ENCODE measurements at places on chromosomes 3 and 15. TPM values are rescaled to one million over a fixed set of nuclear protein-coding genes. Genes with fewer than 3 reads are reported as not detected.

AEN gene
- total RNA-seq: 33.5 TPM

DAZL gene
- total RNA-seq: not detected

SLCO2A1 gene
- 0.02 TPM for total RNA-seq

FHIT gene
- total RNA-seq: not detected

GRCh38 chr15:83855956-83856355 lies 202.0 kb downstream of the ADAMTSL3 start:
- DNase-seq: no peak

DNA sequence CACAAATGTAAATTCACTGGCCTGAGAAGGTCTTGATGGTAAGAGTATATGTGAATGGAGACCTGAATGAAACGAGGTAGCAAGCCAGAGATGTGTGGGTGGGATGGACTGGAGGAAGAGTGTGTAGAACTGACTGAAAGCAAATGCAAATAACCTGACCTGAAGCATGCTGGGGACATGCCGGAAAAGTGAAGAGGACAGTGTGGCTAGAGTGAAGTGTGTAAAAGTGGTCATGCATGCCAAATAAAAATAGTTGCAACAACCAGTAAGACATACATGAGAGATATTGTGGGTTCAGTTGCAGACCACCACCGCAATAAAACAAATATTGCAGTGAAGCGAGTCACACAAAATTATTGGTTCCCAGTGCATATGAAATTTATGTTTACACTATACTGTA lies 82.3 kb downstream of the LPP start:
- no peak for DNase-seq

DNA sequence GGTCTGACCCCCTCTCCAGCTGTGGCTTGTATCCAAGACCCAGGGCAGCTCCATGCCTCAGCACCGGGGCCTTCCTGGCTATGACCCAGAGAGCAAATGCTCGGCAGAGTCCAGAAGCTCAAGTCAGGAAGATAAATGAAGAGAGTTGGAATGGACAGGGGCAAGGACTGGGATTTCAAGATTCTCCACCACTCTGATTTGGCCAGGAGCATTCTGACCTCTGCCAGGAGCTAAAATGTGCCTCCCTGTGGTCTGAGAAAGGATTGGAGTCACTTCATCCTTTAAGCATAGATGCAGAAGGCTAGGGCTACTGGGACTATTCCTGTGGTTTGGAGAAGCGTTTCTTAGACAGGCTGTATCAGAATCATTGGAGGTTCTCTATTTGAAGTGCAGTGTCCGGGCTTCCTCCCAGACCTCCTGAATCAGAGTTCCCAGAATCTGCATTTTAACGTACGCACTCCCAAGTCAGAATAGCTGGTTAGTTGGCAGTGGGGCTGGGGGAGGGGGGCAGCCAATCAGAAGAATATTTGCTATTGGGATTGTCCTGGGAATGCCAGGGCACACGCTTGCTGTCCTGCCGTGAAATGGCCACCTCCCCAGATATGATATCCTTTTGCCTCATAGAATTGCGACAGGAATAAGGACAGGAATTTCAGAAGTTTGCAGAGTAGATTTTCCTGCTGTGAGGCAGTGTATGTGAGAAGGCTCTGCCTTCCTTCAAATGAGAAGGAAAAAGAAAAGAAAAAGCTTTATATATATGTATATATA lies 57.4 kb downstream of the HRH1 start:
- peak; percentile 47 for DNase-seq

- no peak for DNase-seq
These were observed 105.4 kb downstream of the ABHD5 start for GRCh38 chr3:43796041-43796596.

DNA sequence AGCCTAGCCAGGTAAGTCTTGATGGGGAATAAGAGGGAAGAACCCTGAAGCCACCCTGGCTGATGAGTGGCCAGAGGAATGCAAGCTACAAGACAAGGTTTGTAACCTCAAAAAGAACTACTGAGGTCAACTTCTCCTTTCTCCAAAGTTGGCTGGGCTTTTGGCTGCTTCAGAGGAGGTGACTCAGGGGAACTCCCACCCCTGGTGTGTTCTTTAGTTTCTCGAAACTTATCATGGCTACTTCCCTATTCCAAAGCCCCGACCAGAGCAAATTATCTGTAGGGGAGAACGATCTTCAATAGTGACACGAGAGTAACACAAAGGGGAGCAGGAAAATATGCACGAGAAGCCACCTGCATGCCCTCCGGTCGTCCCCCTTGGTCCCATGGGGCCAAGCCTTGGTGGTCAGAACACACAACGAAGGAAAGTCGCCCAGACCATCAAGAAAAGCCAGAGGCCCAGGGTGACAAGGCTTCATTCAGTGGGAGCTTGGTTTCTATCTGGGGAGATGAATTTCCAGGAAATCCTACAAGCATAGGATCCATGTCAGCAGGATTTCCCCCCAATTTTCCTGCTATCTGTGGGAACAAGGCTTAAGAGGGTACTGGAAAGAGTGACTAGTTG lies 6.5 kb upstream of the BCL2A1 start:
- peak; percentile 18 for DNase-seq
